ENCODE measurements at places on chromosomes 12 and 14.

DNA sequence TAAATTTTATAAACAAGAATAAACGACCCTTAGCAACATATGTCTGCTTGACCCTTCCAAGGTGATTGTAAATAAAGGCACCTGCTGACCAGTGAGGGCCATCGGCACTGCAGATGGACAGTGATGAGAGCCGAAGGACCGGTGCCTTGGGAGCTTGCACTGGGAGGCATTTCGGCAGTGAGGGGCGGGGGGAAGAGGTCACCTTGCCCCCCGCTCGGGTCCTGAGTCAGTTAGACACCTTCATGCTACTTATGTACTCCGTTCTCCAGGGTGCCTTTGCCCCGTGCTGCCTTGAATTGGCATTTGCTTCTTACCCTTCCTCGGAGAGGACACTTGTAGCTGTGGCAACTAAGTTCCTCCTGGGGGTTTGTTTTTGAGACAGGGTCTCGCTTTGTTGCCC, 23.0 kb downstream of the MMAB start:
- DNase-seq = no peak

GRCh38 chr14:34628681-34629135, 1.2 kb downstream of the SNX6 start:
- no peak for DNase-seq

- DNase-seq = no peak
Measured at GRCh38 chr12:50803230-50803875, 39.4 kb upstream of the TMPRSS12 start.

- DNase-seq = no peak
Measured at GRCh38 chr14:53380867-53381225, 227.7 kb upstream of the DDHD1 start.

DNA sequence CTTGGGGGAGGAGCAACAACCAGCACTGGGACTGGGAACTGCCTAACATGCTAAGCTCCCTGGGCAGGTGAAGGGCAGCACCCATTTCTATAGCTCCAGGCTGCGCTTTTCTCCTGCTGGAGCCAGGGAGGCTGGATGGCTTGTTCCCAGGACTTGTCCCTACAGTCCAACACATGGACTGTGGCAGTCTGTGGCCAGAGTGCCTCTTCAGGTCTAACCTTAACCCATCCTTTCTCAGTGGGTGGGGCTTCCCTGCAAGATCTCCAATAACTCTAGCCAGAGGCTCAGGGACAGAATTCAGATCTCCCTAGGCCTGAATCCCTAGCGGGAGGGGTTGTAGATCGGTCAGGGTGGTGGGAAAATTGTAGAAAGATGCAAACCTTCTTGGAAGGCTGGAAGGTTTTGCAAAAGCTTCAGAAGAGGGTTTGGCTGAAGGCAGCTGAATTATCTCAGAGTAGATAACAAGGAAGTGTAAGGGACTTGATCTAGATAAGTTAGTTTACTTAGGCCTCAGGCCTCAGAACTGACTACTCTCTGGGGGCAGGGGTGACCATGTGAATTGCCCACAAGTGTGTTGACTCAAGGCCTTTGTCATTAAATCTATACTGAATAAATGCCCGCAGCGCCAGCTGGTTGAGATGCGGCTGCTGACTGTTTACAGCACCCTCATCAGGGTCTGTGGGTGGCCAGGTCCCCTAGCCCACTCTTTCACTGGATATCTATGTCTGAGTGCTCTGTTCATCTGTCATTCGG, 60.7 kb downstream of the SSPN start:
- no peak for DNase-seq

- DNase-seq = no peak
Measured at GRCh38 chr12:96578526-96579125, 89.2 kb downstream of the CFAP54 start.
